Activated CD4-positive, CD25-positive, alpha-beta regulatory T cell (primary cell): ENCODE measurements at places on chromosomes 1 and 21.

DNA sequence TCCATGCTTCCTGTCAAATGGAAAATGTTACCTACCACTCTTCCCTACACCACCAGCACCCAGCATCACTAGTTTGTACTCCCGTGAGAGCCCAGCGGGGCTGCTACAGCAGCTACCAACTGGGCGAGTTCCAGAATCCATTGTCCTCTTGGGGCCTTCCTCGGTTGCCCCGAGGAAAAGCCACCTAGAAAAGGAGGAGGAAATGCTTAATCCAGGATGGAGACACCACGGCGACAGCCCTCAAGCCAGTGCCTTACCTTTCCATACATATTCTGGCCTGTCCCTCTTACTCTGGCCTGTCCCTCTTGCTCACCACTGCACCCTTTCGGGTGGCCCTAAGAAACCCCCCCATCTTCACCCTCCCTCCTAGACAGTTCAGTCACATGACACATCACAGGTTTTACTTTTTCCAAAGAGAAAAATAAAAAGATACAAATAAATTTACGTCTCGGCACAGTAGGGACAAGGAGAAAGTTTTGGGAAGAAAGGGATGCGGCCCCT is 478 bp downstream of the RIT1 start:
- no peak for DNase-seq

- no peak for DNase-seq
Observed at GRCh38 chr1:5928714-5929400, 63.4 kb downstream of the NPHP4 start.

GRCh38 chr1:210757677-210758076 is 376.3 kb downstream of the KCNH1 start:
- DNase-seq: no peak

- no peak for DNase-seq
Observed at GRCh38 chr21:31366825-31367224, 22.8 kb upstream of the TIAM1 start.

DNA sequence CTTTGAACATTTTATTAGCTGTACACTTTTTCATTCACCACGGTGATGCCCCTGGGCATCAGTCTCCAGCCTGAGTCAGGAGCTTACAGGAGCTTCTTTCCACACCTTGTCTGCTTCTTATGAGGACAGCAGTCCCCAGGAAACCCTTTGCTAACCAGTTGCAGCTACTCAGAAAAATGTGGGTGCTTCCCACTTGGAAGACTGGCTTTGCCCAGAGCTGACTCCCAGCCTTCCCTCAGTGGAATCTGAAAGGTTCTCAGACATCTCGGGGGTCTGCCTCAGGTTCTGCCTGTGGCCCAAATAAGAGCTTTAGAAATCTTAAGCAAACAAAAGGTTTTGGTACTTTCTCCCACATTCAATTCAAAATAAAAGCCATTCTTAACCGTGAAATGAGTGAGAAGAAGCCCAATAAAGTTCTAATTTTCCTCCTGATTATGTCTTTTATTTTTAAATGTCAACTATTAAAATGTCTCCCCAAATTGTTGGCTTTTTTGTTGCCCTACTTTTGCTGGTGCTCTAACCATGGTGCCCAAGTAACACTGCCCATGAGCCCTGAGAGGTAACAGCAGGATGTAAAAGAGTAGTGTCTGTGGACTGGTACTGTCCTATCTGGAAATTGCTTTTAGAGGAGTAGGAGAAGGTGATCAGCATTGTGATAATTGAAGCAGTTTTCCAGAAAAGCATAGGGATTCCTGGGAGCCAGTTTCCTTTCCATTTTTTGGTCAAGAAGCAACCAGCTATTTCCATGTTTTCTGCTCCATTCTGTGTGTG is 5.6 kb downstream of the C1orf53 start:
- no peak for DNase-seq

- no peak for DNase-seq
Observed at GRCh38 chr1:11653101-11653860, 948 bp downstream of the FBXO2 start.
